ENCODE measurements at places on chromosomes 2 and 18.

GRCh38 chr2:177983183-177983788 lies 89.3 kb downstream of the PDE11A start:
- peak; percentile 18 for DNase-seq

GRCh38 chr18:23106575-23106974 lies 28.7 kb upstream of the CABLES1 start:
- no peak for DNase-seq

GRCh38 chr2:181953881-181954537 lies 31.6 kb upstream of the PPP1R1C start:
- DNase-seq = peak; percentile 33

DNA sequence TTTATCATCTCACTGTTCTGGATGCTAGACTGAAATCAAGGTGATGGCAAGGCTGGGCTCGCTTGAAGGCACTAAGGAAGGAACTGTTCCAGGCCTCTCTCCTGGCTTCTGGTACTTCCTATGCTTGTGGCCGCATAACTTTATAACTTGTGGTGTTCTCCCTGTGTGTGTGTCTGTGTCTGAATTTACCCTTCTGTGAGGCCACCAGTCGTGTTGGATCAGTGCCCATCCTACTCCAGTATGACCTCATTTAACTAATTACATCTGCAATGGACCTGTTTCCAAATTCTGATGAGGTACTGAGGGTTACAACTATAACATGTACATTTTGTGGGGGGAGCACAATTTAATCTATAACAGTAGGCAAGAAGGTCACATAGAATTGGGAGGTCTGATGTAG lies 41.6 kb downstream of the LYPD6B start:
- DNase-seq = no peak

DNA sequence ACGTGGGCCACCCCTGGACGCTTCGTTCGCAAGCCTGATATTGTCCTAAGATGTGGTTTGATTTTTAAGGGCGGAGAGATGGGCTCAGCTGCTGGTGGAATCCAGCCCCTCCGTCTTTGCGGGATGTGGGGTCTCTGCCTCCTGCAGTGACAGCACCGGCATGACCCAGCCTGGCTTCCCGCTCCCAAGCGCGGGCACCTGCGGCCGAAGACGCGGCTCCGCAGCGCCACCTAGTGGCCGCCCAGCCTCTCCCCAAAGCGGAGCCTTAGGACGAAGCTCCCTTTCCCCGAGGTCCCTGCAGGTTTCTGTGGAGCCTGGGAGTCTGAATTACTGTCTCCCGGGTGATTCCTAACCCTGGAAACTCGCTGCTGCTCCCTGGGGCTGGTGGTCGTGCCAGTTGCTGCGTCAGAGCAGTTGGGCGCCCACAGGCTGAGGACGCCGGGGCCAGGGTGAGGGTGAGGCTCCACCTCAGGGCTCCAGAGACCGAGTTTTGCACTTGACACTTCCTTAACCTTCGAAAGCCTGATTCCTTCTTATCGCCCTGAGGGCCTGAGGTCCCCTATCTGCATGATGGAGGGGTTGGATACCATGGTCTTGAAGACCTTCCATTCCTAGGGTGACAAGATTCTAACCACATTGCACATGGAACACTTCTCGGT lies 137.5 kb downstream of the TPO start:
- DNase-seq = peak; percentile 60

- DNase-seq = no peak
These were observed 190.3 kb upstream of the SLC8A1 start for GRCh38 chr2:40642237-40642636.
